ENCODE measurements at places on chromosomes 12 and 14.

DNA sequence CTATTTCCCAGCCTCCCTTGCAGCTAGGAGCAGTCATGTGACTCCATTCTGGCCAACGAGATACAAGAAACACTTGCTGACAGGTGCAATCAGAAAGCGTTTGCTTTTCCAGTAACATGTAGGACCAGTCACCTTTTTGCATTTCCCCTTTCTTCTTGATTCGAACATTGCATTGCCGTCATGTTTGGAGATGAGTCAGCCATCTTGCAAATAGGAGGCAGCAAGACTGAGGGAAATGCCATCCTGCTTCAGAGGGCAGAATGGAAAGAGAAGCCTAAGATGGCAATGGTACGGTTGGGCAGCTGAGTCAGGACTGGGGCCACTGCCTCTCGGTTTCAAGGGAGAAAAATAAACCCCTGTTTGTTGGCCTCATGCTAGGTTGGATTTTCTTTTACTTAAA, 34.5 kb upstream of the GPR132 start:
- DNase-seq: no peak

GRCh38 chr12:4109826-4110225, 163.7 kb upstream of the CCND2 start:
- DNase-seq: no peak

DNA sequence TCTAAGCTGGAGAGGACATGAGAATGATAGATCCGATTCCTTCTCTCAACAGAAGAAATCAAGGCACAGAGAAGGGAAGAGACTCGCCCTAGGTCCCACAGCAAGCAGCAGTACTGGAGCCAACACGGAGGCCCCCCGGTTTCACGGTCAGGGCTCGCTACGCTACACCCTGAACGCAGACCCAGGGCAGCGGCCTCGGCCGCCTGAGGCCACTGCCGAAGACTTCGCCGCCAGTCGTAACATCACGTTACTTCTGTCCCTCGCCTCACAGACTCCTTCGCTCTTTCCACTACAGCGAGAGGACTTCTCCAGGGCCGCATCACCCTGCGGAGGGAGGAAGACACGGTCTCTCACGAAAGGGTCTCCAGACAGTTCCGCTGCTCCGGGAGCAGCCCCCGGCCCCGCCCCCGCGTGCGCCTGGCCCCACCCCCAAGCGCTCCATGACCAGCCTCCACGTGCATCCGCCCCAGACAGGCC, 411 bp upstream of the DCAF4 start:
- no peak for DNase-seq

DNA sequence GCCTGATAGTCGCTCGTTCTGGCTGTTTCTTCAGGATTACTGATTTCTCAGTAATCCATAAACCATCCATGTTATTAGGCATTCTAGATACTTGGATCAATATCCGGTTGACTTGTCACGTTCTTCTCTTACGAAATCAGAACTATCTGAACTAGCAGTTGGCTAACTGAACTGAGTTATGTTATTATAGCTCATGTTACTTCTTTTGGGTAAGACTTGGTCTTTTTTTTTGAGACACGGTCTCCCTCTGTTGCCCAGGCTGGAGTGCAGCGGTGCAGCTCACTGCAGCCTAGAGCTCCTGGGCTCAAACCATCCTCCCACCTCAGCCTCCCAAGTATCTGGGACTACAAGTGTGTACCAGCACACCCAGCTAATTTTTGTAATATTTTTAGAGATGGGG, 178.6 kb downstream of the PRKCH start:
- no peak for DNase-seq

GRCh38 chr12:45339035-45339434, 123.1 kb downstream of the ANO6 start:
- no peak for DNase-seq

- DNase-seq: no peak
These were observed 264.1 kb upstream of the PRKD1 start for GRCh38 chr14:30191639-30192279.

- no peak for DNase-seq
These were observed 32.8 kb downstream of the NRXN3 start for GRCh38 chr14:78202976-78203375.

GRCh38 chr12:51322452-51322851, 1.5 kb downstream of the BIN2 start:
- DNase-seq: no peak

GRCh38 chr12:93772003-93772700, 95.0 kb downstream of the CRADD start:
- no peak for DNase-seq

GRCh38 chr12:55931317-55931779, 386 bp downstream of the DGKA start:
- no peak for DNase-seq

- DNase-seq: no peak
These were observed 8.7 kb upstream of the TMEM63C start for GRCh38 chr14:77172916-77173315.

DNA sequence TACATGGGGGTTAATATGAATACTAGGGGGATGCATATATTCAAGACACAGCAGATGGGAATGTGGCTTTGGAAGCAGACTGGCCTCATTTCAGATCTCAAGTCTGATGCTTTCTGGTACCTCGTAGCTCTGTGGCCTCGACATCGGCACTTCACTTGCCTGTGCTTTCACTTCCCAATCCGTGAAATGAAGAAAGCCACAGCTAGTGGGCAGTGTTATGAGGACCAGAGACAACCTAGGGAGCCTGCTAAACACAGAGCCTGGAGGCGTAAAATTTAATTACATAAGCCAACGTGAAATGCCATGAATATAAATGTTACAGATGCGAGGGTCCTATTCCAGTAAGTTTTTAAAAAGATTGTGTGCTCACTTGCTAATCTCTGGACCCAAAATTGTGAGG, 286.0 kb downstream of the TMEM132D start:
- DNase-seq: no peak

DNA sequence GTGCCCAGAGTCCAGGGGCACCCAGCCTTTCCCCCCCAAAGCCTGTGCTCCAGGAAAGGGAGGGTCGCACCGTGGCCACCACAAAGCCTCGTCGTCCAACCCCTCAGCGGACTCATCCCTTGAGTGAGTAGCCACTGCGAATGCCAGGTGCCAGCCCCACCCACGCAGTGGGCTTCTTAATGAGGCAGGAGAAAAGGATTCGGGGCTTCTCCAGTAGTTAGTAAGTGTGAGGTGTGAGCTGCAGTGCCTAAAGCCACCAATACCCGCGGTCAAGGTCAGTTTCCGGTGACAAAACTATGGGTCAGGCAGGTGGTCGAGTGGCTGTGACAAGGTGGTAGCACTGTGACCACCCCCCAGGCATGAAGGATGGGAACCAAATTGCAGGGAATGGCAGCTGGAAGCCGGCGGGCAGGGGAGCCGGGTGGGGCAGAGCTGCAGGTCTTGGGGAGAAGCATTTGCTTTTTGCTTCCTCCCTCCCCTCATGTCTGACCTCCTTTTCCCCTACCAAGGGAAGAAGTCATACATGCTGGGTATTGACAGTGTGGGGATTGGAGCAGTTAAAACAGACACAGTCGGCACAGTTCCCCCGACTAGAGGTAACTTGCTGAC, 8.0 kb downstream of the RAN start:
- no peak for DNase-seq

DNA sequence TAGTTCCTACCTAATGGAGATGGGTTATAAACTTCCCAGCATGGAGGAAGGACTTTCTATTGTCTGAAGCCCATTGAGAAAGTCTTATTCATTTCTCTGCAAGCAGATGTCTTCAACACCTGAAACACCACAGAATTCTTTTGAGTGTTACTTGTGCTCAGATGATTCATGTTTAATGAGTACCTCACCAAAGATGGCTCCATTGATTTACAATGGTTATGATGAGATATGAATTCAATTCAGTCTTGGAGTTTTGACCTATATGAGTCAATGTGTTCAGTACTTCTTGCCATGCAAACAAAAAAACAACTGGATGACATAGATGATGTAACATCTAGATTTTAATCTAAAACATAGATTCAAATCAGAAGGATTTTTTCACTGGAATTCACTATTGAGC, 15.4 kb upstream of the PAWR start:
- DNase-seq: no peak

DNA sequence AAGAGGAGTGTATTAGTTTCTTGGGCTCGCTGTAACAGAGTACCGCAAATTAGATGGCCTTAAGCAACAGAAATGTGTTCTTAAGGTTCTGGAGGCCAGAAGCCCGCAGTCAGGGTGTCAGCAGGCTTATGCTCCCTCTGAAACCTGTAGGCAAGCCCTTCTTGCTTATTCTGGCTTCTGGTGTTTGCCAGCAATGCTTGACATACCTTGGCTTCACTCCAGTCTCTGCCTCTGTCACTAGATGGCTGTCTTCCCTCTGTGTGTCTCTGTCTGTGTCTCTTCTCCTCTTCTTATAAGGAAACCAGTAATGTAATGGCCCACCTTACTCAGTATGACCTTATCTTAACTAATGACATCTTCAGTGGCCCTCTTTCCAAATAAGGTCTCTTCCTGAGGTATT, 85.1 kb downstream of the DERA start:
- no peak for DNase-seq

- DNase-seq: no peak
These were observed 42.9 kb upstream of the ATP23 start for GRCh38 chr12:57898308-57898970.

- no peak for DNase-seq
These were observed 830 bp upstream of the SRRM4 start for GRCh38 chr12:118980407-118981014.

- no peak for DNase-seq
These were observed 14.9 kb upstream of the TAC3 start for GRCh38 chr12:57031138-57031725.

DNA sequence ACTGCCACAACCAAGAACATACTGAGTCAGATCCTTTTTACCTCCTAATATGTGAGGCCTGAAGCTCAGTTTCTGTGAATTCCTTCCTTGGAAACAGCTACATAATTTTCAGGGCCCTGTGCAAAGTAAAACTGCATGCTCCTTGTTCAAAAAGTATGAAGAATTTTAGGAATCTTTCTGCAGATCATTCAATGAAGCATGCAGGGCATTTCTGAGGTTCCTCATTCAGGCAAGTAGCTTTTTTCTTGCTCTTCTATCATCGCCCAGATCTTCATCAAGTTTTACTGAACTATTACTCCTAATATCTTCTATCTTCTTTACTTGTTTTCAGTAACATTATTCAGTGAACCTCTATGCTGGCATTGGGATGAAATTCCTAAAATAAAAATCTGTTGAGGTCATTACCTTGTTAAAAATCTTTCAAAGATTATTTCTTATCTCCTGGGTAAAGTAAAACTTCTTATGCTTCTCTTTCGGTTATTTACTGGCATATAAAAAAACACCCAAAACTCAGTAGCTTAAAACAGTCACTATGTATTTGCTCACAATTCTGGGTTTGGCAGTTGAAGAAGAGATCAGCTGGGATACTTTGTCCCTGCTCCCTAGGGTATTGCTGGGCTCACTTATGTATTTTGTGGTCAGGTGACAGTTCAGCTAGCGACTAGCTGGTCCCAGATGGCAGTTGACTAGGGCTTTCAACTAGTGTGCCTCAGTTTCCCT, 42.6 kb upstream of the KRR1 start:
- no peak for DNase-seq

DNA sequence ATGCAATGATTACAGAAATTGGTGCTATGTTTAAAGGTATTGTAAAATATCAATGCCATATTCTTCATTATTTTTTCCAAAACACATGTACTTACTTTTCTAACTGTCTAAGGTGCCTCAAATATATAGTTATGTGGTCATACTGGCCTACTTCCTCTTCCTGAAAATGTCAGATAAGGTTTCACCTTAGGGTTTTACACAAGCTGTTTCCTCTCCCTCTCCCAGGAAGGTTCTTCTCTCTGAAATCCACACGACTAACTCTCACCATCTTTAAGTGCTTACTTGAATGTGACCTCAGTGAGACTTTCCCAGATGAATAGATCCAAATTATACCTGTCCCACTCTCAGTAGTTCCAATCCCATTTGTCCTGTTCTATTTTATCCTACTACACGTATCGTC, 11.6 kb upstream of the CLEC4D start:
- DNase-seq: no peak

- DNase-seq: no peak
These were observed 38.7 kb upstream of the DUSP6 start for GRCh38 chr12:89390802-89391673.

GRCh38 chr12:67410667-67411067, 141.5 kb downstream of the CAND1 start:
- DNase-seq: no peak

GRCh38 chr14:92460541-92460915, 53.1 kb upstream of the RIN3 start:
- no peak for DNase-seq

GRCh38 chr12:6312529-6313325, 2.2 kb downstream of the PLEKHG6 start:
- DNase-seq: no peak

DNA sequence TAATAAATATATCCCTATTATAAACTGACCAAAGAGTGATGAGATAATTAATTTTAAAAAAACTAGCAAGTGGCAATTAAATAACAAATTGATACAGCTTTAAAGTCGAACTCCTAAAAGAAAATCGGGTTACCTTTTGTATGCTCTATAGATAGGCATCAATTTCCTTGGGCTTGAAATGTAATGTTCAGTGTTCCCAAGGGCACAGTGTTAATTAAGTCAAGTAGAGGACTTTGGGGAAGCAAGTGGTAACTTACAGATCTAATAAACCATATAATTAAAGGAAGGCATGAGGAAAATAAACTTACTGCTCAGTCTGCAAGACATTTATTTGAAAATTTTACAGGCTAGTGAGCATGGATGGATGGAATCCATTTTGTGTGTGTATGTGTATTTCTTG, 220.9 kb downstream of the FSCB start:
- DNase-seq: no peak

DNA sequence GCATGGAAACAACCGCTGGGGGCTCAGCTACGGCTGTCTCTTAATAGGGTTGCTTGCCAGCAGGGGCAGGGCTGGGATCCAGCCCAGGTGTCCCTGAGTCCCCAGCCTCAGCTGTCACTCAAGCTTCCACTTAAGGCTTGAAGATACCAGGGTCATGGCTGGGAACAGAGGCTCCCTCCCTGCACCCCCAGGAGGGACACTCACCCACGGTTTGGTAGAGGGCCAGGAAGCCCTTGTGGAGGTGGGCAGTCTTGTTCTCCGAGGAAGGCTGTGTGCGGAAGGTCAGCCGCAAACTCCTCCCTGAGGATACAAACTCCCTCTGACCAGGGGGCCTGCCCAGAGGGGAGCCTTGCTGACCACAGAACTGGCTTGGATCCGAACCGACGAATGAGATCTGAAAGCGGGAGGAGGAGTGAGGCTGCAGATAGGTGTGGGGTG, 7.3 kb downstream of the C1RL start:
- DNase-seq: no peak

- no peak for DNase-seq
These were observed 9.2 kb downstream of the KTN1 start for GRCh38 chr14:55589171-55589570.

- DNase-seq: no peak
These were observed 49.2 kb downstream of the GUCY2C start for GRCh38 chr12:14647028-14647750.

GRCh38 chr14:49875640-49876198, 17.2 kb upstream of the ARF6 start:
- no peak for DNase-seq

Data from stimulated activated CD8-positive, alpha-beta memory T cell treated with anti-CD3 and anti-CD28 coated beads, Interleukin-15, amount 100 ng/mL, for 1 hour (primary cell).